ENCODE measurements at places on chromosomes 16 and 17. TPM values are rescaled to one million over a fixed set of nuclear protein-coding genes. Genes with fewer than 3 reads are reported as not detected.

DNA sequence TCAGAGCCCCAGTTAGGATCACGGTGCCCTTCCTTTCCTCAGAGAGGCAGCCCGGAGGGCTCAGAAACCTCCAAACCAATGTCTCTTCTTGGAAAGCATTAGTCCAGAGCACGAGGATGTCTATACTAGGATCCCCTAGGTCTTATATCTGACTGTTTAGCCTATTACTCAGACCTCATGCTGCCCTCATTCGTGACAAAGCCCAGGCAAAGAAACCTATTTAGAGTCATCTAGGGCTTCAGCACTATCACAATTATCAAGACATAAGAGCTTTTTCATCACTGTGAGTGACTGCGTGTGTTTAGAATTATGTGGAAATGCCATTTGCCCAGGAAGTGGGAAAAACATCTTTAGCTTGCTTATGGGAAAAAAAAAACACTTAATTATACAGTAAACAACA, 159.8 kb upstream of the NOL11 start:
- DNase-seq: no peak

- no peak for DNase-seq
Measured at GRCh38 chr17:81160306-81160705, 5.0 kb upstream of the PVALEF start.

DNA sequence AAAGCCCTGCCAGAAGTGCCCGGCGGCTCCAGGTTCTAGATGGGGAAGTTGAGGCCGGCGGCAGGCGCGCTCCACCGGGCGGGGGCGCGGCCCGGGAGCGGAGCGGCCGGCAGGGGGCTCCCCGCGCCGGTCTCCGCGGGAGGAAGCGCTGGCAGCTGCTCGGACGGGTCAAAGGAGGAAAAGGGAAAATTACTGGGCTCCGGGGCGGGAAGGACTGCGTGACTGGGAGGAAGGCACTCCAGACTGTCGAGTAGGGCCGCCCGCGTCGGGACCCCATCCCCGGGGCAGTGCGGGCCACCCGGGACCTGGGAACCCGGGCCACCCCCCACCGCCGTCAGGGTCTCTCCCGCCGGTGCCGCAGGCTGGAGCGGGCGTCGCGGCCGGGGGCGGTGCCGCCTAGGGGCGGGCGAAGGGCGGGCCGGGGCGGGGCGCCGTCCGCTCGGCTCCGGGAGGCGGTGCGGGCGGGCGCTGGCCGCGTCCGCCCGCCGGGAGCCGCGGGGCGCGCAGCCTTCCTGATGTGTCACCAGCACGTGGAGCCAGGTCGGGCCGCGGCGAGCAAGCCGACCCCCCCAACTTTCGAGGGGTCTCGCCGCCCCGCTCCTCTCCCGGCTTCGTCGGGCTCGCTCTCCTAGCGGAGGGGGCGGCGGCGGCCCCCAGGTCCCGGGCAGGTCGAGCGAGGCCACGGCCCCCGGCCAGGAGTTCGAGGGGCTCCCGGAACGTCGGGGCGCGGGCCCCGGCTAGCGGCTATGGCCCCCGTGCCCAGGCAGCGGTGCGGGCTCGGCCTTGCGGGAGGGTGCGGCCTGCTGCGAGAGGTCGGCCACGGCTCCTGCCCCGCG, 167.5 kb downstream of the RAB11FIP4 start:
- DNase-seq: peak; percentile 48

- DNase-seq: no peak
Measured at GRCh38 chr16:35636480-35637230, 2177.2 kb downstream of the TP53TG3F start.

DNA sequence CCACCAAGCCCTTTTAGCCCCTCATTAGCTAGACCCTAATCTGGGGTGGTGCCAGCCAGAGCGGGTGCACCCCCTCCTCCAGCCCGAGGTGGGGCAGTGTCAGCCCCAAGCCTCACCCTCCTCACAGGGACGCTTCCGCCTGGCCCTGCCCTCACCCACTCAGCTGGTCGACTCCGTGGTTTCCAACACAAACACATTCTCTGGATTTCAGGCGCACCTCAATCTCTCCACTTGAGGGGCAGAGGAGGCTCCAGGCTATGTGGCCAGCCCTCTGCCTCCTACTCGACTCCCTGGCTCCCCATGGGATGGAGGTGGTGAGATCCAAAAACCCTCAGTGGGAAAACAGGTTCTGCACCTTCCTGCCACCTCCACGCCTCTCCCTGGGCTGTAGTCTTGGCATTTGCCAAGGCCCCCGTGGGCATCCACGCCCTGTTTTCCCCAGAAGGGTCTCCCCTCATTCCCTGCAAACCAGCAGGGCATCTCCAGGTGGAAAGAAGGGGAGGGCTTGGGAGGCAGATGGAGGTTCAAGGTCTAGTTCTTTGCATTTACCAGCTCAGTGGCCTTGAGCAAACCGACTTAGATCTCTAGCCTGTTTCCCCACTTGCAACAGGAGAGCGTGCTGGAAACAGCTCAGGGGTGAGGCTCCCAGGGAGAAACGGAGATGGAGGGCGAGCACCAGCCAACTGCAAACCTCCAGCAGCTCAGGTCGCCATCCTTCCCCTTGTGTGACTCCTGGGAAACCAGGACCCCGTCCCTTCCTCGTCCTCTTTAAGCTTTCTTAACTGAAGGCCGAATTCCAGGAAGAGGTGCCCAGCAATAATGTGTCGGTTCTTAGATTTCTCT, 1.7 kb downstream of the EMP2 start:
- no peak for DNase-seq

Gene C16orf92
- not detected for total RNA-seq

Data from CD4-positive, CD25-positive, alpha-beta regulatory T cell (primary cell).